ENCODE measurements at places on chromosomes 16 and 17.

DNA sequence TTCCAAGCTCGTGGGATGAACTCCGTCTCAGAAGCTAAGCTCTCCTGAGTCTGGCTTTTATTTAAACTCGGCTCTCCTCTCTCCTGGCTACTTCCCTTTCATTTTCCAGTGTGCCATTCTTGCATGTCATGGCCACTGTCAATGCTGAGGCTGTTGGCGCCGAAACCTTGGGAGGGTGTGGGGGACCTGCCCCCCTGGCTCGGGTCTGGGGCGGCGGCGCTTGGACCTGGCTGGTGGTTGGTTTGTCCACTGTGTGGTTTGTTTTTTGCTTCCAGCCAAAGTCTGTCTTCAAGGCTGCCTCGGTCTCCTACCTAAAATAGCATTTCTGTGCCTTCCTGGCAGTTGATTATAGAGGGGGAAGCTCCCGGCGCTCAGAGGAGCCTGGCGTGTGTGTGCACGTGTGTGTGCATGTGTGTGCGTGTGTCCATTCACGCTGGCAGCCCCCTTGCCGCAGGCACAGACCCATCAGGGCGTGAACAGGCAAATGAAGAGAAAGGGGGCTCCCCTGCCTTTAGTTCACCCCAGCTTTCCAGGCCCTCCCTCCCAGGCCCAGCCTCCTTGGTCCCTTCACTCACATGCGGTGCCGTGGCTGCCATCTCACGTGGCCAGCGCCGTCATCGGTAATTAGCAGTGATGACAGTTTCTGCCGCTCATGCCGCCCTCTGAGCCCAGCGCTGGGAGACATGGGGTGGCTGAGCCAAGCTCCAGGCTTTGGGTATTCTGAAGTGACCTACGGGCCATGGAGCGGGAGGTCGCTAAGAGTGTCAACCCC lies 179.9 kb downstream of the SEC14L1 start:
- DNase-seq, result no peak

- no peak for DNase-seq
Observed at GRCh38 chr17:65104541-65104940, 32.6 kb upstream of the RGS9 start.

- DNase-seq, result no peak
Observed at GRCh38 chr16:8645831-8646230, 24.3 kb downstream of the METTL22 start.

DNA sequence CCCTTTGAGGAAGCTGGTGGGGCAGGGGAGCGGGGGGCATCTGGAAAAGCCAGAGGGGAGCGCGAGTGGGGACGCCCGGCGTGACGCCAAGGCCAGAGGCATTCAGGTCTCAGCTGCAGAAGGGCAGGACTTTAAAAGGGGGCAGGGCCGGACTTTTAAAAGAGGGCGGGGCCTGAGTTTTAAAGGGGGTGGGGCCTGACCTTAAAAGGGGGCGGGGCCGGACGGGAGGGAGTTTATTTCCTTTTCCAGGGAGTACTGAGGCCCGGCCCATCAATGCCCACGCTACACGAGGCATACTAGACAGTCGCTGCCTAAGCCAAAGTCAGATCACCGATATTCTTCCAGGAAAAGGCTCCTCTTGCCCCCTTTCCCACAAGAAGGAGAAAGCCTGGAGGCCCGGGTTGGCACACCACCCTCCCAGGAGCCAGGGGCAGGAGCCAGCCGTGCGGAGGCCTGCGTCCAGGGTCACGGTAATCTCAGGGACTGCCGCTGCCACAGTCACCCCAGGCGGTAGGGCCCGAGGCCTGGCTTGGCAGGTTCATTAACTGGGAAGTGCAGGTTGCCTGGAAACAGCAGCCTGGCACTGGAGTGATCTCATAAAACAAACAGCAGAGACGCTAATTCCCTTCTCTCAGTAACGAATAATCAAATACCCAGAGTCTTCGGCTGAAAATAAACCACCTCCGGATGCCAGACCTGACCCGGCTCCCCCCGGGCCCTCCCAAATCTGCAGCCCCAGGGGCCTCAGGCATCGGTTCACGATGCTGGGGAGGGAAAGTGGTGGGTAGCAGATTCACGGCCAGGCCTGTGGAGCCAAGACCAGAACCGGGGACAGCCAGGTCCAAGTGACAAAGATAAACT lies 90.7 kb downstream of the TIMM22 start:
- no peak for DNase-seq

DNA sequence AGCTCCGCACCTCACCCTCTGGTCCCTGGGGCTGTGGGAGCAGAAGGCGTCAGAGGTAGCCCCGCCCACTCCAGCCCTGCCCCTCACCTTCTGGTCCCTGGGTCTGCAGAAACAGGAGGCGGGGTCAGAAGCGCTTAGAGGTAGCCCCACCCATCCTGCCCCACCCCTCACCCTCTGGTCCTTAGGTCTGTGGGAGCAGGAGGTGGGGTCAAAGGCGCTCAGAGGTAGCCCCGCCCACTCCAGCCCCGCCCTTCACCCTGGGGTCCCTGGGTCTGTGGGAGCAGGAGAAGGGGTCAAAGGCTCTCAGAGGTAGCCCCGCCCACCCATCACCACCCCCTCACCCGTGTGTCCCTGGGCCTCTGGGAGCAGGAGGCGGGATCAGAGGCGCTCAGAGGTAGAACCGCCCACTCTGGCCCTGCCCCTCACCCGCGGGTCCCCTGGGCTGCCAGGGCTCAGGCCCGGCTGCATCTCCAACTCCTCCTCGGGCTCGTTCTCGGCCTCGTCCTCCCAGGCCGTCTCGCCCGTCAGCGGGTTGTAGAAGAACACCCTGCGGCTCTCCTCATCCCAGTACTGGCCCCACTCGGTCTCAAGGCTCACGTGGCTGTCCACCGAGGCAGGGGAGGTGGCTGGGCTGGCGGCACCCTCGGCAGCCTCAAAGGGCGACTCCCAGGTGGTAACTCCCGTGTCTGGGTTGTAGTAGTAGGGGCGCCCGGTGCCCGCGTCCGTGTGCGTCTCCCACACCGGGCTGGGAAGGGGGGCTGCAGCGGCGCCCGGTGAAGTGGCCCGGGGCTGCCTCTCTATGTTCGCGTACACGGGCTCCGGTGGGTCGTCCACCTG lies 27.2 kb downstream of the ARHGAP27 start:
- no peak for DNase-seq

- DNase-seq, result no peak
Observed at GRCh38 chr17:66520999-66521398, 218.6 kb downstream of the PRKCA start.

DNA sequence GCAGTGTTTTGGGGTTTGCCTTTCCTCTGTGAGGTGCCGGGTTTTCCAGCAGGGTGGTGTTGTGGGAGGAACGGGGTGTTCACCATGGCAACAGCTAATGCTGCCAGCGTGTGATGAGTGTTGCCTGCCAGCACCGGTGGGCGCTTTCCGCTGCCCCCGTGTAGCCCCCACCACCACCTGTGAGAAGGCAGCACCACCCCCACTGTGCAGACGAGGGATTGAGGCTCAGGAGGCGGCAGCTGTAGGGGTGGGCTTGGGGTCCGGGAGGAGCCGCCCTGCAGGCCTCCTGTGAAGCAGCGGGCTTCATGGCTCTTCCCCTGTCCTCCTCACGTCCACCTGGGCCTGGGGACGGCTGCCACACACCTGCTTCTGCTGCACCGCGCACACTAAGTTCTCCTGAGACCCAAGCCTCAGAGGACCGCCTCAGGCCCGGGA lies 5.2 kb downstream of the RAB40C start:
- DNase-seq, result no peak

DNA sequence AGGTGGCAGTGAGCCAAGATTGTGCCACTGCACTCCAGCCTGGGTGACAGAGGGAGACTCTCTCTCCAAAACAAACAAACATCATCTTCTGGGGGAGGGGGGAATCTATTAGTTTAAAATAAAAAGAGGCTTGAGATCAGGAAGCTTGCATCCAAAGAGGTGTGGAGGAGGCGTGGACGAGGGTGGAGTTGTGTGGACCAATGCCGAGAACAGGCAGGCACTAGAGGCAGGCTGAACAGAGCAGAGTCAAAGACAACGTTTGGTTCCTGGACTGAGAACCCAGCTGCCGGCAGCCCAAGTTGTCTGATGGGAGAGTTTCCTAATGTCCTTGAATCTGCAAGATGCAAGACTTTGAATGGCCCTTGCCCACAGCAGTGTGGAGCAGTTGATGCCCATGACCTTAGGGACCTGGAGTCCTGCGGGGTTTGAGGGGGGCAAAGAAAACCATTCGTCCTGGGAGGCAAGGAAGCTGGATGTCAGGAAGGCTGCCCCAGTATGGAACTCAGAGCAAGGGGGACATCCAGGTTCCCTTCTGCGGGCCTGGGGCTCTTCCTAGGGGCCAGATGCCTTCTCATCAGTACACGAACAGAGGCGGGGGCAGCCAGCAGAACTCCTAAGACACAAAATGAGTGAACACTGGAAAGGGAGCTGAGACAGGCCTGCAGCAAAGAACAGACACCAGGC lies 9.2 kb downstream of the TBC1D16 start:
- no peak for DNase-seq

GRCh38 chr17:18956581-18956980 lies 4.6 kb downstream of the SLC5A10 start:
- DNase-seq, result no peak

DNA sequence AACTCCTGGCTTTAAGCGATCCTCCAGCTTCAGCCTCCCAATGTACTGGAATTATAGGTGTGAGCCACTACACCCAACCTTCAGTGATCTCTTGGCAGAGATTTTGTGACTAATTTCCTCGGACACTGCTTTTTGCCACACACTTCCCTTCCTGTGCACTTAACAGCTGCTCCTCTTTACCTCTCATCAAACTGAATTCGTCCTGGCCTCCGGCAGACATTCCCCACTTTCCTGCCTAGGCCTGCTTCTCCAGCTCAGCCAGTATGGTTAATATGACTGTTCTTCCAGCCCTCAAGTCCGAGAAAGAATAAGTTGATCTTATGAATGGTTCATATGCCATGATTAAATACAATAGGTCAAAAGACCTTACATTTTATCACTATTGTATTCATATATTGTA lies 69.0 kb upstream of the MTMR4 start:
- no peak for DNase-seq

DNA sequence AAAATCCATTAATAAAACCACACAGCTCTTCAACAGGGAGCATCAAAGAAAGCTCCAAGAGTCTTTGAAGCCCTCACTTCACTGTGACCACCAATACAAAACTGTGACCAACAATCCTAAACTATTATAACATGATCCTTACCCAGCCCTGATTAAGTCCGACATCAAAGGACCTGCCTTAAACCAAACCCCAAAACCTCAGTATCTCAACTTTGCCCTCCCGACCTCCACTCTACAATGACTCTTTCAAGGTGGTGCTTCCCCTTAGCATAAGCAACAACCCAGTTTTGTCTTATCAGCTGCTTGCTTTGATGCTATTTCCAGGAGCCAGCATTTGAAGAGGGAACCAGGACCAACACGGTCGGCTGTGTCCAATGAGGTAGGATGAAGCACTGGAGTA lies 8.5 kb upstream of the PRSS22 start:
- no peak for DNase-seq

DNA sequence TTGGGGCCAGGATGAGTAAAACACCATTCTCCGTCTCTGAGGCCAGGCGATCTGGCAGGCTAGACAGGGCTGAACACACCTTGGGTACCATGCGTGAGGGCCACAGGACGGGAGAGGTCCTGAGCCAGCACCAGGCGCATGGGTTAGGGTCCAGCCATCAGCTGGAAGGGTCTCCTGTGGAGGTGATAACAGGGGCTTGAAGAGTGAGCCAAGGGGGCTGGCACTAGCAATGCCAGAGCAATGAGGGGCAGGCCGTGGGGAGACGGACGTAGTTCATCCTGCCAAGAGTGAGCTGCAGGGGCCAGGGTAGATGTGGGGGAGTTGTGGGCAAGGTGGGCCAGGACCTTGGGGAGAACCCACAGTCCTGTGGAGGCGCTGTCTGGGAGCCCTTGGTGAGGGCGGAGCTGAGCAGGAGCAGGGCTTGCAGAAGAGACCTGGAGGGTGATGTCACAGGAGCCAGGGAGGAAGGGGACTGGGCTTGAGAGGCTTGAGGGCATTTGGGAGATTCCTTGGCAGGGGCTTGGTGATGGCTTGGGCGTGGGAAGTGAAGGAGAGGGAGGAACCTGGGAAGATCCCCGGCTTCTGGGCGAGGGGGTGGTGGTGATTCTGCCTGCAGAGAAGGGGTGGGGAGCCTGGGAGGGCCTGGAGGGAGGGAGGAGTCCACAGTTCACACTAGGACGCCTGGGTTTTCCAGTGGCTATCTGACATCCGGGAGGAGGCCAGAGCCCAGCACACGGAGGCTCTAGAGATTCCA lies 6.3 kb upstream of the NPTX1 start:
- DNase-seq, result no peak

GRCh38 chr16:3282103-3282729 lies 1.1 kb upstream of the ZNF263 start:
- DNase-seq, result no peak

DNA sequence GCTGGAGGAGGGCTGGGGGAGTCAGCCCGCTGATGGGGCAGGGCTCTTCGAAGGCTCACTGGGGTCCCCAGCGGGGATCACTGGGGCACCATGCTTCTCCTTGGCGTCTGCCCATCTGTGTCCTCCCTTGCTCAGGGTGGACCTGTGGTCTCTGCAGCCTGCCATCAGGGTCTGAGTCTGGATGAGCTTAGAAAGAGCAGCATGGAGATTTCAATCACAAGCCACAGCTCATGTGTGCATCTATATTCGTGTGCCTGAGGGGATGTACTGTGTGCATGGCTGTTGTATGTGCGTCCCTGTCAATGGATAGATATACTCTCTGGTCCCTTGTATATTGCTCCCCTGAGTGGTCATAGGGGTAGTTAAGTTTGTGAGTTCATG lies 126.6 kb upstream of the SDK2 start:
- DNase-seq, result no peak

DNA sequence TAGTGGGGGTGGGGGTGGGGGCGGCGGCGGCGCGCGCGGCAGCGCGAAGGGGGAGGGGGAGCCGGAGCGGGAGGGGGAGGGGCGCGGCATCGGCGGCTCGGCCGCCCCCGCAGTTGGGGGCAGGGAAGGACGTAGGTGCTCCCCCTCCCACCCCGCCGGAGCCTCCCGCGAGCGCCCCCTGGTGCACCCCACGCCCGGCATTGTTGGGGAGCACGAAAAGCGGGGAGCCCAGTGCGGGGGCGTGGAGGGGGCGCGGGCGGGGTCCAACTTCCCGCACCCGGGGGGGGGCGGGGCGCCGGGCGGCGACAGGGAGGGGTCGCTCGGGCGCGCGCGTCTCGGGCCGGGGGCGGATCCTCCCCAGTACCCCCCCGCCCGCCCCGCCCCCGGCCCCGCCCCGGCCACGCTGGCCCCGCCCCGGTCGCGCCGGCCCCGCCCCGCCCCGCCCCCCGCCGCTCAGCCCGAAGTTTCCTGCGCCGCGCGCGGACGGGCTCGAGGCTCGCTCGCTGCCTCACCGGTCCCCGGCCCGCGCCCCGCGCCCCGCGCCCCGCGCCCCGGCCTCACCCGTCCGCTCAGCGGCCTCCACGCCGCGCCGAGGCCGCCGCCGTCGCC lies at the start of gene CACNA1H:
TSS of gene CACNA1H (plus strand) at position 456 of the 609 bp plus-strand sequence. CDS start 632 bp downstream, outside the sequence.
- DNase-seq, result peak; percentile 51
